Stimulated activated CD4-positive, alpha-beta T cell treated with anti-CD3 and anti-CD28 coated beads, Interleukin-4, amount 100 ng/mL, for 24 hours (primary cell): ENCODE measurements at places on chromosomes 1 and 21.

DNA sequence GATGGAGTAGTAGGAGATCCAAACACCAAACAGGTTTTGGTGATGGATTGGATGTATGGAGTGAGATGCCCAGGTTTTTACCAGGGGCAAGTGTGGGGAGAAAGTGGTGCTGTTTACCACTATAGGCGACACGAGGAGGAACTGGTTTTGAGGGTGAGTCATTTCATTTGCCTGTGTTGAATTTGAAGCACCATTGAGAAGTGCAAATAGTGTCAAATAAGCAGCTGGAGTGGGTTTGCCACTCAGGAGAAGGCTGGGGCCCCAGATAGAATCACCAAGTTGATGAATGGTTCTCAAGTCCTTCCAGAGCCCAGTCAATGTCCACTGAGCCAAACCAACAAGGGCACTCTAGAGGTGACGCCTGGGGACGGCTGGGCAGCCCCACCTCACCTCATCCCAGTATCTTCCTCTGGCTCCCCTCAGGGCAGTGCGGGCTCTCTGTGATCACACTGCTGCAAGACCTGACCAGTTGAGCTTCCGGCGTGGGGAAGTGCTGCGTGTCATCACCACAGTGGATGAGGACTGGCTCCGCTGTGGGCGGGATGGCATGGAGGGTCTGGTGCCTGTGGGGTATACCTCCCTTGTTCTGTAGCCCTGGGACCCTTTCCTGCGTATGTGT is 9.4 kb downstream of the RUSC1 start:
- no peak for DNase-seq

DNA sequence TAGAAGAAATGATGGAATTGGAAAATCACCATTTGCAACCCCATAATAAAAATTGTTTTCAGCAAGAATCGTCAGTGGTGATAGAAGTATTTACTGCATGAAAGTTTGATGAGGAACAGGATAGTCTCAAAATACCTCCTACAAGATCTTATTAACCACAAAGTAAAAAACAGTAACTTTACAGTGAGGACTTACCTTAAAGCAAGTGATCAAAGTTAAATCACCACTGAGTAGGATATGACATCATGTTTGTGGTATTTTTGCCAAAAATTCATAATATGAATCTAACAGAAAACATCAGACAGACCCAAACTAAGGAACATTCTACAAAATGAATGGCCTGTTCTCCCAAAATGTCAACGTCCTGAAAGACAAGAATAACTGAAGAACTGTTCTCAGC is 19.9 kb downstream of the ALDH9A1 start:
- DNase-seq = no peak

- DNase-seq = no peak
Measured at GRCh38 chr1:3240524-3241235, 171.7 kb downstream of the PRDM16 start.

DNA sequence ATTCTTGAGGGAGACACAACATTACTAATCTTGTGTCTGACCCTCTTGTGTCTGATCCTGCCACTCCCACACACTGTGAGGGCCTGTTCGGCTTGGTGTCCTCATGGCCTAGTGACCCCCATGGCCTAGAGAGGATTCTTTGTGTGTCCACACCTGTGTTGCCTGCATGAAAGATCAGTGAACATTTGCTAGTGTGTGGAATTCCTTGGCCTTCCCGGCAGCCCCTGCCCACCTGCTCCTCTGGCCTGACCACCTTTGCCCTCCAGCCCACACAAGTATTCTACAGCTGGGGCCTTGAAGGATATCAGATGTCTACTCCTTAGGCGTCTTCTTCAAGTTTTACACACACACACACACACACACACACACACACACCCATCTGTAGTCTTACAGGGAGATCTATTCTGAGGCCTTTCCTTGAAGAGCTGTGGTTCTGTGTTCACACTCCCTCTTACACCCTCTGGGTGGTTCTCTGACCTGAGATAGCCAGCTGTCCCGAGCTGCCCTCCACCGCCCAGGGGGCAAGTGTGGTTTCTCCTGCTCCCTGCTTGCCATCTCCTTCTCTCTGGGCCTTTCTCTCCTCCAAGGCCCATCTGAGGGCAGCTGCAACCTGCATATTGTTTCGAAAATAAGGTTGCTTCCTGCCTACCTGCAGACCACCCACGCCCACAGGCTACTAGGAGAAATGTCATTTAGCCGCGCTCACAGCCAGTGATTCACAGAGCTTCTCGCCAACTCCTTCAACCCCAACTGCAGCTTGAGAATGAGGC is 45.4 kb downstream of the CD247 start:
- DNase-seq = peak; percentile 63

DNA sequence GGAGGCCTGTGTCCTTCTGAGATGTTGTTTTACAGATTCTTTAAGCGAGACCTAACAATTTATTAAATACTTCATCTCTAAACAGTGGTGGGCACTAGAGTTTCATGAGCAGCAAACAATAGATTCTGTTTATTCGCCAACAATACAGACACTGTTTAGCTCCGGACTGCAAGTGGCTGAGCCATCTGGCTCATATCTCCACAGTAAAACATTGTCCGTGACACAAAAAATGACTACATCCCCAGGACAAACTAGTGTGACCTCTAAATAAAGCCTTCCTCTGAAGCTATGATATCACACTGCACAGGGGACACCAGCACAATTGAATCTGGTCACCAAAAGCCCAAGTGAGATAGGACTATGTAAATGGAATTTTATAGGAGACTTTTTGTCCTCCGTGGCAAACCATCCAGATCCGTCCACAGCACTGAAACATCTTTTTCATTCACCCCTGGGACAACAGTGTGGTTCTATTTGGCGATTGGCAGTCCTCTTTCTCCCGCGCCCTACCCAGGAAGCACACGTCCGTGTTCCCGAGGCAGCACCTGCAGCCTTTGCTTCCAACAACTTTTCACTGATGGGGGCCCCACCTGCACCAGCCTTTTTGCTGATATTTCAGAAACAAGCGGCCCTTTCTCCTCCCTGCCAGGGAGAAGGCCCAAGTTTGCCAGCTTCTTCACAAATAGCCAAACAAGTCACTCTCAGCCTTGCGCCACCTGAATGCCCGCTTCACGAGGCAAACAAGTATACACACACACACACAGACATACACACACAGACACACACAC is 47.4 kb downstream of the OLIG1 start:
- DNase-seq = no peak

GRCh38 chr1:46098027-46098712 is 34.3 kb downstream of the PIK3R3 start:
- DNase-seq = no peak

GRCh38 chr1:17540255-17541001 is 930 bp downstream of the ARHGEF10L start:
- no peak for DNase-seq

DNA sequence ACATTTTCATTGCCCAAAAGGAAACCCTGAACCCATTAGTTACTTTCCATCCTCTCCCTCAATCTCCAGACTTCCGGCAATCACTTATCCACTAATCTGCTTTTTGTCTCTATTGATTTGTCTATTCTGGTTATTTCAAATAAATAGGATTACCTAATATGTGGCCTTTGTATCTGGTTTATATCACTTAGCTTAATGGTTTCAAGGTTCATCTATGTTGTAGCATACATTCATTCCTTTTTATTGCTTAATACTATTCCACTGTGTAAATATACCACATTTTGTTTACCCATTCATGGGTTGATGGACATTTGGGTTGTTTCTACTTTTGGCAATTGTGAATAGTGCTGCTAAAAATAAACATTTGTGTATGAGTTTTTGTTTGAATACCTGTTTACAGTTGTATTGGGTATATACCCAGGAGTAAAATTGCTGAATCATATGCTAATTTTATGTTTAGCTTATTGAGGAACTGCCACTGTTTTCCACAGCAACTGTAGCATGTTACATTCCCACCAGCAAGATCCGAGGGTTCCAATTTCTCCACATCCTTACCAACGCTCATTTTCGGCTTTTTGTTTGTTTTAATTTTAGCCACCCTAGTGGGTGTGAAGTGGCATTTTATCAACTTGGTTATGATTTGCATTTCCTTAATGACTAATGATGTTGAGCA is 2.5 kb upstream of the SLC25A44 start:
- no peak for DNase-seq

GRCh38 chr1:13809461-13810159 is 109.6 kb downstream of the PRDM2 start:
- no peak for DNase-seq

GRCh38 chr1:168470901-168471431 is 72.8 kb downstream of the XCL2 start:
- no peak for DNase-seq

DNA sequence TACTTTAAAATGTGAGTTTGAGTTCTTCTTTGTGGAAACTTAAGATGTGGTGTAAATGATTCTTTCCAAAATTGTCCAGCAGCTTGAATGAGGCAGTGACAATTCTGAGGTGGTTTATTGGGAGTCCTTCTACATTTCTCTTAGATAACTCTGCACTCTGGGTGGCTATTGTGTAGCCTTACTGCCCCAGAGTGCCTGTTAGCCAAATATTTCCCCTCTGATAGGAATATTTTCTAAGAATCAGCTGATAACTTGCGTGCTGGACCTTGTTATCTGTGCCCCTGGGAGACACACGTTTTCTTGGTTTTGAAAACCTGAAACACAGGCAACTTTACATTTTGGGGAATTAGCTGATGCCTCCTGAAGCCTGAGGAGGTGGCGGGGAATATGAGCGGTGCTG is 91.6 kb downstream of the CD247 start:
- DNase-seq = no peak

DNA sequence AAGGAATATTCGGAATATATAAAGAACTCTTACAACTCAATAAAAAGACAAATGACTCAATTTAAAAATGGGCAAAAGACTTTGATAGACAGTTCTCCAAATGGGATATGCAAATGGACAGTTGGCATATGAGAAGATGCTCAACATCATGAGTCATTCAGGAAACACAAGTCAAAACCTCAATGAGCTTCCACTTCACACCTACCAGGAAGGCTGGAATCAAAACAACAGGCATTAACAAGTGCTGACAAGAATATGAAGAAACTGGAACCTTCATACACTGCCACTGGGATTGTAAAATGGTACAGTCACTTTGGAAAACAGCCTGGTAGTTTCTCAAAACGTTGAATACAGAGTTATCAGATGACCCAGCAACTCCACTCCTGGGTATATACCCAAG is 17.2 kb downstream of the PGBD5 start:
- DNase-seq = no peak

DNA sequence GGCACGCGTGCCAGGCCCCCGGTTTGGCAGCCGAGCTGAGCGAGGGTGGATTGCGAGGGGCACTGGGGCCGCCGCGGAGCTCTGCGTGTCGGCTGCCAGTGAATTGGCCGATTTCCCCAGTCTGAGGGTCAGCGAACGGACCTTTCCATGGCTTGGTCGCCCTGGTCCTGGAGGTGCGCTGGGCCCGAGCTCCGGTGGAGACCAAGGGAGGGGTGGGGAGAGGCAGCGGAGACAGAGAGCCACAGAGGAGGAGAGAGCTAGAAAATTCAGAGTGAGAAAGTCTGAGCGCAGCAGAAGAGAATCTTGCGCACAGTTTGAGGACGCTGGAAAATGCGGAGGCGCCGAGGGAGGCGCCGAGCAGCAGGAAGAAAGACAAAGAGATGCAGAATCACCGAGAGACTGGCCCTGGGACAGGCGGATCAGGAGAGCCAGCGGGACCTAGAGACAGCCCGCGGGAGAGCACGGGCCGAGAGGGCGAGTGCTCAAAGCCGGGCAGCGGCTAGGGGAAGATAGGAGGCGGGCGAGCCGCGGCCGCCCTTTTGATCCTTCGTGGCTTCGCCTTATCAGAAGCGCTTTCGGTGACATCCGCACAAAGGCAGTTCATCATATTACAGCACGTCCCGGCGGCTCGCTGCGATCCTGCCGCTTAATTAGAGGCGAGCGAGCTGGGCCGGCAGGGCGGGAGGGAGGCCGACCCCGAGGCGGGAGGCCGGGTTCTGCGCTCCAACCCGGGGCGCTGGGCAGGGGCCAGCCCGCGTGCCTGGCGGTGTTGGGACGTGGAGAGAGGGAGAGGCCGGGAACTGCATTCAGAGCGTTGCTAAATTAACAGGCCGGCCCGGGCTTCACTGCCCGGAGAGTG is 12.7 kb downstream of the PAX7 start:
- DNase-seq = no peak

GRCh38 chr1:4089421-4090175 is 189.5 kb upstream of the C1orf174 start:
- DNase-seq = no peak

DNA sequence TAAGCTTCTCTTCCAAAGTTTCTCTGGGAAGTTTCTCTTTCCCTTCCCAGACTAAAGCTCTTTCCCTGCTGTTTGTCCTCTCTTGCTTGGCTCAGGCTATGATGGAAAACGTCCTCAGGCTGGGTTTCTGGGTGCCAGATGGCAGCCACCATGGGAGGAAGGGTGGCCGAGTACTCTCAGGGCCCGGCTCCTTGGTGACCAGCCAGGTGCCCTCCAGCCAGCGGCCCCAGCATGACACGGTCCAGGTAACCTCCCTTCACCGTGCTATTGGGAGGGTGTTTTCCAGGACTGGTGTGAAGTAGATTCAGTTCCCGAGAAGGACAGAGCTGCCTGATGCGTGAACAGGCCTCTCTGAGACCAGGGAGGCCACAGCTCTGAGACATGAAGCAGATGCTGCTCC is 60.3 kb downstream of the KIF26B start:
- no peak for DNase-seq

GRCh38 chr1:244254467-244254866 is 197.2 kb downstream of the ADSS2 start:
- no peak for DNase-seq

DNA sequence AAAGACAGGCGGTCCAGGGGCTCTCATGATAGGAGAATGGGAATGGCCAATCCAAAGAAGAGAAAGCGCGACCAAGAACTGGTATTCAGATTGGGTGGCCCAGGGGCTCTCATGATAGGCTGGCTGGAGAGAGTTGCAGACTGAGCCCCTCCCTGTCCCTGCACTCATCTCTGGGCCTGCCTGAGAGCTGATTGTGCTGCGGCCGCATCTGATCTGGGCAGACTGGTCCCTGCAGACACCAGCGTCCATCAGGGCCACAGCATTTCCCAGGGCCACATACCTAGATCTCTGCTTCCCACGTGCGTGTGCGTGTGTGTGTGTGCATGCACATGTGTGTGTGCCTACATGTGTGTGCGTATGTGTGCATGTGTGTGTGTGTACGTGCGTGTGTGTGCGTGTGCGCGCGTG is 30.4 kb upstream of the MAN1C1 start:
- no peak for DNase-seq

DNA sequence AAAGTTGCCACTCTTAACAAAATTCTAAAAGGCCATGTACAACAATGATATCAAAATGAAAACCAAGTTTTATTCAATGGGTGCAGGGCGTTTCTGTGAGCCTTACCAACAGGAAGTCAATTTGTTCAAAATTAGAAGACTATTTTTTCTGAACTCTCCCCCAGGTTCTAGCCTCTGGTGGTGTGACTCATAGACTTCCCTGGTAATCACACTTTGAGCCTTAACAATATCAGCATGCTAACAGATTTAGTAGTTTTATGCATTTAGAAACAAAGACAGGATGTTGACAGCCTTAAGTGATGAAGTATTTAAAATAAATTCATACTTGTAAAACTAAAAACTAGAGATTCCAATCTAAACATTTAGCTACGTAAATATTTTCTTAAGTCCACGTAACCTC is 88.4 kb downstream of the LRRC8C start:
- peak; percentile 55 for DNase-seq

GRCh38 chr1:8974551-8974950 is 28.9 kb downstream of the CA6 start:
- no peak for DNase-seq
